Activated T-helper 1 cell treated with anti-CD3 and anti-CD28 coated beads, Interleukin-12 subunit alpha, Interleukin-12 subunit beta, Interleukin-2, Interleukin-4 antibody, amounts not matched to agents 30 ng/mL and 10 ng/mL and 1 ng/mL, durations not matched to agents 14 hours and 24 hours and 36 hours (primary cell): ENCODE measurements at places on chromosomes 7 and 10.

GRCh38 chr10:118173296-118173695 lies 126.6 kb upstream of the RAB11FIP2 start:
- no peaks in the 10 kb centered on the region for H3K4me1 ChIP-seq
- H3K27me3 ChIP-seq: peaks cover 10% of the 10 kb centered on the region
- no peak overlapping the region for H3K4me3 ChIP-seq
- H3K27ac ChIP-seq: no peak overlapping the region
- DNase-seq: no peak

- no peak overlapping the region for H3K4me3 ChIP-seq
- peaks cover 5% of the 10 kb centered on the region for H3K27me3 ChIP-seq
- no peak overlapping the region for H3K27ac ChIP-seq
- H3K36me3 ChIP-seq: no peaks in the 10 kb centered on the region
- no peaks in the 10 kb centered on the region for H3K4me1 ChIP-seq
These were observed 118.9 kb upstream of the NRP1 start for GRCh38 chr10:33453081-33454025.

- H3K4me1 ChIP-seq: peaks cover 78% of the 10 kb centered on the region
- peaks cover 63% of the 10 kb centered on the region for H3K36me3 ChIP-seq
- no peak for DNase-seq
These were observed 48.7 kb downstream of the STK17A start for GRCh38 chr7:43631559-43631958.

DNA sequence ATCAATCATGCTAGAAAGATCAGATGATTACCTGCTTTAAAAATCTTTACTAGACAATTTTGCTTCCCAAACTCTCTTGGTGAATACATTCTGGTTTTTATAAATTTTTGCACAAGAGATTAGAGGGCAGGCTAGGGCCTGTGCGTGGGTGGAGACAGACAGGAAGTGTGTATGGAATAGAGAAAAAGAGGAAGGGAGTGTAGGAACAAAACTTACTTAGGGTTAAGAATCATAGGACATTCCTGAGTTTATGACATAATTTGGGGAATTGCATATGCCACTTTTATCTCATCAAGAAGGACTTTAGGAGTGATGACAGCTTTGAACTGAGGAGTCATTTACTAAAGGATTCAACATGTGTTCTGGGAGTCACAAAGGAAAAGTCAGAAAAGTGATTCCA lies 31.3 kb downstream of the LAMB1 start:
- no peaks in the 10 kb centered on the region for H3K36me3 ChIP-seq
- H3K27me3 ChIP-seq: peaks cover 8% of the 10 kb centered on the region
- no peak overlapping the region for H3K27ac ChIP-seq

DNA sequence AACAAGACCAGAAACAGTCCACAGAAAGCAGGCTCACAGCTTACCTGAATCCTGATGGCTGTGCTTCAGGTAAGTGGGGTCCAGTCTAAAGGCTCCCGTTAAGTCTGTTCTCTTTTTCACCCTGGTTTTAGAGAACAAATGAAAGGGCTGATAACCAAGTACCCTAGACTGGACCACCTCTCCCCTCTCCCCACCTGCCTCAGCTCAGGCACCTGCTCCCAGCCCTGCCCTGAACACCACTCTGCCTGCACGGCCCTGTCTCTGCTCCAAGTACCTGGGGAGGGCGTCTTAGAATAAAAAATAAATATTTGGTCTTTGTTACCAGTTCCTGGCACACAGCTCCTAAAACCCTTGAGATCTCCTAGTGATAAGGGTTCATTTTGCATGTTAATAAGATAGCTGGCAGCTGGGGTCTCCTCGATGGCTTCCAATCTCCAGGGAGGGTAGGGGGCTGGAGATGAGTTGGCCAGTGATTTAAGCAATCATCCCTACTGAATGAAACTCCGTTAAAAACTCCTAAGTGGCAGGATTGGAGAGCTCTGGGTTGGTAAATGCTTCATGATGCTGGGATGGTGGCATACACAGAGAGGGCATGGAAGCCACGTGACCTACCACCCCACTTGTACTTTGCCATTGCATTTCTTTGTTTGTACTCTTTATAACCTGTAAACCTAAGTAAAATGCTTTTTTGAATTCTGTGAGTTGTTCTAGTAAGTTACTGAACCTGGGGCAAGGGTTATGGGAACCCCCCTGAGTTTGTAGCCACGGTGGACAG lies 29.8 kb upstream of the FIGNL1 start:
- no peak overlapping the region for H3K27ac ChIP-seq
- H3K27me3 ChIP-seq: peaks cover 30% of the 10 kb centered on the region
- H3K36me3 ChIP-seq: no peaks in the 10 kb centered on the region
- no peak overlapping the region for H3K4me3 ChIP-seq

GRCh38 chr10:24894309-24894708 lies 58.1 kb downstream of the PRTFDC1 start:
- peaks cover 2% of the 10 kb centered on the region for H3K36me3 ChIP-seq
- peaks cover 20% of the 10 kb centered on the region for H3K4me1 ChIP-seq
- peak overlapping the region; percentile 50 for H3K27ac ChIP-seq
- H3K27me3 ChIP-seq: no peaks in the 10 kb centered on the region
- no peak for DNase-seq
- no peak overlapping the region for H3K4me3 ChIP-seq

DNA sequence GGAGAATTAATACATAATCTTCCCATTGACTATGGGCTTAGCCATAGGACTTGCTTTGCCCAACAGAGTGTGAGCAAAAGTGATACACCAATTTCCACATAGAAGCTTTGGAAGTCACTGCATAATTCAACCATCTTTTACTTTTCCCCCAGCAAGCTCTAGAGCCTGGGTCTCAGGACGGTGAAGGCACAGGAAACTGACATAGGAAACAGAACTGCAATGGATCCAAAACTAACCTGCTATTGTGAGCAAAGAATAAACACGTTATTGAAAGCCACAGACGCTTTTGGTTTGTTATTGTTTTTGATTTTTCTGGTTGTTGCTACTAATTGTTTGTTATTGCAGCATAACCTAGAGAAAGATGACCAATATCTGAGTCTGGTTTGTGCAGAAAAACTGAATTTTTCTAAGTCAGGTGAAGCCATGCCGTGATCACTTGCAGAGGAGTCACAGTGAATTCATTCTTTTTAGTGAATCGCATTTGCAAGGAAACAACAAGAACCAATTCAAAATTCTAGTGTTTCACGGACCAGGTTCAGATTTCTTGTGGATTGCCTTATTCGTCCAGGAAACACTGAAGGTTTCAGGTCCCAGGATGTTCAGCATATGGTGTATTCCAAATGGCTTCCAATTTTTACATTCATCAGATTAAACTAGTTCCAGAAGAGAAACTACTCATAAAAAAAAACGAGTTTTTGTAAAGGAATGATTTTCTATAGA lies 52.8 kb downstream of the CUBN start:
- no peak overlapping the region for H3K27ac ChIP-seq
- H3K27me3 ChIP-seq: peaks cover 8% of the 10 kb centered on the region
- peaks cover 13% of the 10 kb centered on the region for H3K4me1 ChIP-seq
- no peak for DNase-seq
- peaks cover 2% of the 10 kb centered on the region for H3K36me3 ChIP-seq
- H3K4me3 ChIP-seq: no peak overlapping the region

DNA sequence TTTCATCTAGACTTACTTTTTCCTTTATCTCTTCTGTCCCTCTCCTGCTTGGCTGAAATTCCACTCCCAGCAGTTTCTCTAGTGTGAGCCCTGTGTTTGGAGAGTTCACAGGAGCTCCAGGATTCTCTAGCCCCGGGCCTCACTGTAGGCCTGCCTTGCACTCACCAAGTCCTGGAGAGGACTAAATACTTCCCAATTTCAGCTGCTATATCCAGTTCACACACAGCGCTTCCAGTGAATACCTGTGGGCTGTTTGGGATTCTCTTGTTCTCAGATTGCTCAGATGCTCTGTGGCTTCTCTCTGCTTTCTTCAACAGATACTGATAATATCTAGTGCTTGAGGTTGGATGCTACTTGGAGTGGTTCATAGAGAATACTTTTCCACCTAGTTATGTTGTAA lies 46.0 kb downstream of the MINPP1 start:
- no peak overlapping the region for H3K27ac ChIP-seq
- no peak overlapping the region for H3K4me3 ChIP-seq
- H3K4me1 ChIP-seq: peaks cover 7% of the 10 kb centered on the region
- H3K27me3 ChIP-seq: peaks cover 6% of the 10 kb centered on the region

GRCh38 chr10:103120546-103120945 lies 72.5 kb downstream of the NT5C2 start:
- DNase-seq: no peak
- peaks cover 7% of the 10 kb centered on the region for H3K4me1 ChIP-seq
- no peaks in the 10 kb centered on the region for H3K27me3 ChIP-seq
- H3K4me3 ChIP-seq: no peak overlapping the region
- H3K27ac ChIP-seq: no peak overlapping the region
- peaks cover 2% of the 10 kb centered on the region for H3K36me3 ChIP-seq

- no peaks in the 10 kb centered on the region for H3K4me1 ChIP-seq
- no peak overlapping the region for H3K27ac ChIP-seq
- no peak overlapping the region for H3K4me3 ChIP-seq
These were observed 52.5 kb downstream of the DGKB start for GRCh38 chr7:14850039-14850438.

DNA sequence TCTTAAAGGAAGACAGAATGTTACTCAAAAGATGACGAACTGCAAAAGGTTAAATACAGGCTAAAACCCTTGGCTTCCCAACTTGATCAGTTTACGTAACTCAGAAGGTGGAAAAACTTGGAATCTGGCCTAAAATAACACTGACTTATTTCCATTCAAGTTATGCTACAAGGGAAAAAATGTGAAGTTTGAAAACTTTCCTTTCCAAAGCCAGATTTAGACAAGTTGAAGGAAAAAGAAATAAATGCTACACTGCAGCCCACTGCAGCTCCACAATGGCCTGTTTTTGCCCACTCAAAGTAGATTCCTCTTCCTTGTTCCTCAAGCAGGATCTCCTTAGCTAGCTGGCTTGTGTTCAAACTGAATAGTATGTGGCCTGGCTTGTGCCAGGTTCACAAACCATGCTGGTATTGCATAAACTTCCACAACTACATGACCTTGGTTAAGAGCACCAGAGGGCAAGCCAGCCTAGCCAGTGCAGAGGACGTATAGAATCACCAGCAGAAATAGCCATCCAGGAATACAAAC lies 166.2 kb downstream of the CPEB3 start:
- DNase-seq: no peak
- no peaks in the 10 kb centered on the region for H3K27me3 ChIP-seq
- H3K4me3 ChIP-seq: no peak overlapping the region
- H3K36me3 ChIP-seq: peaks cover 1% of the 10 kb centered on the region
- no peak overlapping the region for H3K27ac ChIP-seq

DNA sequence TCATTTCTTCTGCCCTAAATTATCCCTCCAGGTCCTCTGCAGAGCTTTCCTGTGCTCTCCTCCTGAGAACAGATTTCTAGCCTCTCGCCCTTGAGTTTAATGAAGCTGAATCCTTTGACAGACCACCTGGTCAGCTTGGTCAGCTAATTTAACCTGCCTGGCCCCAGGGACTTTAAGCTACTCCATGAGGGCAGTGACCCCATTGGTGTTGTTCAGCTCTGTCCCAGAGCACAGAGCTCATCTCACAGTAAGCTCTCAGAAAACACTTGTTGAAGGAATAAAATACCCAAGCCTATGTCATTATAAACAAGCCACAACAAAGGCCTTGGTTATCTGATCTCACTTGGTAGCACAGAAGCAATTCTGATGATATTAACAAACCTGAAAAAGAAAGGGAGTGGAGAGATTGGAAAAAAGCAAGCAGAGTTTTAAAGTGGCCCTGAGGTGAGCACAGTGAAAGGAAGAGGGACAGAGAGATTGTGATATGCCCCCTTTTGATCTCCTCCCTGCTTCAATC lies 24.4 kb downstream of the SLC26A4 start:
- H3K4me3 ChIP-seq: no peak overlapping the region
- no peaks in the 10 kb centered on the region for H3K27me3 ChIP-seq
- peaks cover 8% of the 10 kb centered on the region for H3K36me3 ChIP-seq
- H3K27ac ChIP-seq: no peak overlapping the region
- DNase-seq: no peak

- peak within 1 kb of the TSS; percentile 9 for H3K27ac ChIP-seq
- peak within 1 kb of the TSS; percentile 82 for H3K4me3 ChIP-seq
- no peaks in the 10 kb centered on the region for H3K36me3 ChIP-seq
- no peaks in the 10 kb centered on the region for H3K4me1 ChIP-seq
- peak; percentile 48 for DNase-seq
These were observed at the start of gene FAM171A1 for GRCh38 chr10:15370856-15371701. Gene FAM171A1 (minus strand): TSS chr10:15371289. CDS start chr10:15371052, 237 bp downstream.

DNA sequence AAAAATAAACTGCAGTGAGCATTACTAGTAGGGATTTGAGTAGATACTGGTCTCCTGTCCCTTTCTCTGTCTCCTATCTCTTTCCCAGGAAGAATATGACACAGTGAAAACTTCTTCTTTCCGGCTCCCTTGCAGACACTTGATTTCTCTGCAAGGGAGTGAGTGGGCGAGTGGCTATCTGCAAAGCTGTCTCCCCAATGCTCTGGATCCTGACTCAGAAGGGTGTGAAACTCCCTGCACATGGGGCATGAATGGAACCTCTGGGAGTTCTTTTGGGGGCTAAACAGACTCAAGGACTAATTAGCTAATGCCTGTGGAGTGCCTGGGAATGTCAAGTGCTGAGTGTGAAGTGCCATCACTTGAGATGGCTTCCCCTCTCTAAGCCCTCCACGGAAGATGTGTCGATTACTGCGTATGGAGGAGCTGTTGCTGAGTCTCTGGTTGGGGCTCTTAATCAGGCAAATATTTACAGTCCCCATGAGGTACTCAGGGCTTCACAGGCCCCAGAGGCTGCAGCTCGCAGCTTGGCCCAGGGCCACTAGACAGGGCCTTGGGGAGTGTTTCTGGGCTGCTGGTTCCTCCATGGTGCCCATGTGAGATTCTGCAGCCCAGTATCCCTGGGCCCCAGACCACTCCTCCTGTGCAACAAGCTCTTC lies 139.8 kb downstream of the RPS24 start:
- H3K27me3 ChIP-seq: peaks cover 4% of the 10 kb centered on the region
- no peaks in the 10 kb centered on the region for H3K4me1 ChIP-seq
- DNase-seq: no peak
- no peak overlapping the region for H3K4me3 ChIP-seq

- H3K27me3 ChIP-seq: peaks cover under 1% of the 10 kb centered on the region
- no peak overlapping the region for H3K27ac ChIP-seq
- H3K36me3 ChIP-seq: no peaks in the 10 kb centered on the region
- no peaks in the 10 kb centered on the region for H3K4me1 ChIP-seq
- DNase-seq: no peak
These were observed 58.6 kb downstream of the AUTS2 start for GRCh38 chr7:69656890-69657289.

DNA sequence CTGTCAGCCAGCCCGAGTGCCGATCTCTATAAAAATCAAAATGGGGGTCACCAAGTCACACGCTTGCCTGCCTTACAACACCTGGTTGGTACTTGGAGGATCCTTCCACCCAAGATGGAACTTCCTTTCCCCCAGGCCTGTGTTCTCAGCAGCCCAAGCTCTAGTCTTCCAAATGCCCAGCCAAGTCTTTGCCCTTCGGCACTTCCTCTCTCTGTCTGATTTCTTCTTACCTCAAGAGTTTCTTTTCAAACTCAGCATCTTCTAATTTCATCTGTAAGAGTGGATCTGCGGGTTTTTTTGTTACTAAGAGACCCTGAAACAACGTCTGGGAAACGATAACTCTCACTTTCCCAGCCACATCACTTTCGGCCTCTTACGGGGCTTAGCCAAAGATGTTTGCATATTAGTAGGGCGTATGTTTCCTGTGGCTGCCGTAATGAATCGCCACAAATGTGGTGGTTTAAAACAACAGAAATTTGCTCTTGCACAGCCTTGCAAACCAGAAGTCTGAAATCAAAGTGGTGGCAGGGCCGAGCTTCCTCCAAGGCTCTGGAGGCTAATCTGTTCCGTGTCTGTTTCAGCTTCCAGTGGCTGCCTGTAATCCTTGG lies 219.9 kb downstream of the TCF7L2 start:
- no peak overlapping the region for H3K4me3 ChIP-seq
- no peak for DNase-seq
- H3K27me3 ChIP-seq: peaks cover 2% of the 10 kb centered on the region
- H3K36me3 ChIP-seq: no peaks in the 10 kb centered on the region
- no peaks in the 10 kb centered on the region for H3K4me1 ChIP-seq
- H3K27ac ChIP-seq: no peak overlapping the region
